Stimulated activated CD4-positive, alpha-beta T cell treated with anti-CD3 and anti-CD28 coated beads, Interleukin-15, amount 100 ng/mL, for 48 hours (primary cell): ENCODE measurements at places on chromosomes 3 and 15.

- no peak for DNase-seq
Measured at GRCh38 chr15:69789648-69790393, 307.9 kb downstream of the TLE3 start.

GRCh38 chr3:104526901-104527401 is 839.8 kb upstream of the ALCAM start:
- no peak for DNase-seq

DNA sequence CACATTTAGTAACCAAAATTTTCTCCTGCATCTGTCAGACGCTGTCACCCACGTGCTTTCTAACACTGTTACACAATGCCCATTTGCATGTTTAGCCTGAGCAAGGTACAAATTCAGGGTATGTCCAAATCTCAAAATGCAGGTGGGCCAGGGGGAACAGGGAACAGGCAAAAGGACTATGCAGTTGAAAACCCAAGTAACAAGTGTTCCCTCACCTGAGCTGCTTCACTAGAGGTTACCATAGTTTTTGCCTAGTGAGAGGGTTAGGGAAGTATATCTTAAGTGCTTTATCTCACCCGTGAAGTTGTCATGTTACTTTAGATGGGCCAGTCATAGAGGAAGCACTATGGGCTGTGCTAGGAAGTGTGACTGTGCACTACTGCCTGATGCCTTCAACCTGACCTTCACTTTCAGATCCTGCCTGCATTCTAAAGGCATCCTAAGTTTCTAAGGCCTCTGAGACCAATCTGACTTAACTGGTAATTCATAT is 6.0 kb upstream of the TMEM87A start:
- DNase-seq, result no peak

DNA sequence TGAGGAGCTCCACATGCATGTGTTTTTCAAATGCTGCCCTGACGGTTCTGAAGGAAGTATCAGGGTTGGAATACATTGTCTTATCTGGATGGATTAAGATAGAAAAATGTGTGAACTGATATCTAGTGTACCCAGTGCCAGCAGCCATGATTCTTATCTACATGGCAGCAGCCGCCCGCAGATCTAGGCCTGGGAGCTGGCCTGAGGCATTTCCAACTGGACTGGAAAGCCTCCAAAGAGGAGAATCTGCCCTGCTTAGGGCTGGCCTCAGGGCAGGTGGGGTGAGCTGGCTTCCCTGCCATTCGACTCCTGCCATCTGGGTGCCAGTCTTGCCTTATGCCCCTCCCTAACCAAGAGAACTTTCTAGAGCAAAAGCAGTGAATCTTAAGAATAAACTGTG is 125.8 kb downstream of the SSR3 start:
- DNase-seq, result no peak

GRCh38 chr15:48472756-48473155 is 141.5 kb downstream of the DUT start:
- no peak for DNase-seq

- no peak for DNase-seq
Measured at GRCh38 chr3:54443561-54444161, 321.3 kb downstream of the CACNA2D3 start.

DNA sequence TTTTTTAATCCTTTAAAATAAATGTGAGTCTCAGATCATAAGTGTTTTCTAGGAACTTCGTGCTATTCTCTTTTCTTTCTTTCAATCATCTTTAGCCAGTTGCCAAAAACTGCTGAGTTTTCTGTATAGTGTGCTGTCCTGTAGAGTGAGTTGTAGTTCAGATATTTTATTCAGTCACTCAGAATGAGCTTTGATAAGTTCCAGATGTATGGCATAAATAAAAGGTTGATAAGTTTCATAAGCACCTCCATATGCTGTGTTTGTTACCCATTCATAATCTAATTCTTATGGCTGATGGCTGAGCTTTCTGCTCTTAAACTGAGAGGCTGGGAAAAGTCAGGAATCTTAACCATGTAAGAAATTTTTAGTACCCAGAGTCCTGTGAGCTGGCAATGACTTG is 59.3 kb upstream of the COL6A6 start:
- DNase-seq, result no peak

DNA sequence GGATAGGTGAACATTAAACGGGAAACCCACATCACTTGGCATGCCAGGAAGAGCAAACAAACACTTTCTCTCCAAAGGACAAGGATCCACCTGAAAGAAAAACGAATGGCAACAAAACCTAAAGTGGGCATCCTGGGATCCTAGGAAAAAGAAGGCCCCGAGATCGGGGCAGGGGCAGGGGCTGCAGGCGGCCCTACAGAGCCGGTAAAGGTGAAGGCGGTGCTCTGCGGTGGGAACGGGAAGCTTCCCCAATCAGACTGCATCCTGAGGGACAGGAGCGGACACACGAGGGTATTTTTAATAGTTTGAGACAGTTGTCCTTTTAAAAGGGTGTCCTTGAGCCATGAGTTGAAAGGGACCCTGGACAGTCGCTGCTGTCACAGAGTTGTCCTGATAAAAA is 24.9 kb upstream of the GABRA5 start:
- DNase-seq, result no peak

GRCh38 chr3:19432669-19433068 is 284.4 kb downstream of the KCNH8 start:
- DNase-seq, result no peak

DNA sequence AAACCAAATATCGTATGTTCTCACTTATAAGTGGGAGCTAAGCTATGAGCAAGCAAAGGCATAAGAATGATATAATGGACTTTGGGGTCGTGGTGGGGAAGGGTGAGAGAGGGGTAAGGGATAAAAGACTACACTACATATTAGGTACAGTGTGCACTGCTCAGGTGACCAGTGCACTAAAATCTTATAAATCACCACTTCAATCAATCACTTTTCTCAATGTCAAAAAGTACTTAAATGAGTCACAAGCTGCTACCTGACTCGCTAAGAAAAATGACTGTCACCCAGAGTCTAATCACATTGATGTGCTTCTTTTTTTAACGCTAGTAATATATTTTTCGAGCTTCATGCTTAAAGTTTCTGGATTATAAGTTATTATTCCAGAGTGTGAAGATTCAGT is 95.5 kb downstream of the CBLB start:
- no peak for DNase-seq

DNA sequence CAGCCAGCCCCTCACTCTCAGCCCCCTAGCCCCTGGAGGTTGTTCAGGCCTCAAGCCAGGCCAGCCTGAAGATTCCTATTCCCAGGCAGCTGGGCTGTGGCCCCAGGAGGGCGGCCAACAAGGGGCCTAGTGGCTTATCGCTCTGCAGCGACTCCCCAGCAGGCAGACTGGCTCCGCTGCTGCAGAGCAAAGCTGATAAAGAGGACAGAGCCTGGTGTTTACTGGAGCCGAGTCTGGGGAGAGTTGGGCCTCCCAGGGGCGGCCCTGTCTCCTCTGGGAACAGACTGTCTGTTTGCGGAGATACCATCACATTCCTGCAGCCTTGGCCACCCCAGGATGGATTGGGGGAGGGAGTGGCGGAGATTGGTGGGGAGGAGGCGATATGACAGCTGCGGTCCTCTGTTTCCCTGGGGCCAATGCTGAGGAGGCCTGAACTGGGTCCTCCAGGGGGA is 22.4 kb upstream of the SMAD6 start:
- no peak for DNase-seq

- no peak for DNase-seq
Measured at GRCh38 chr15:70064441-70064840, 33.3 kb downstream of the TLE3 start.

GRCh38 chr3:154615471-154615870 is 185.5 kb upstream of the GPR149 start:
- no peak for DNase-seq

- DNase-seq, result no peak
Measured at GRCh38 chr3:23263796-23264195, 60.7 kb downstream of the UBE2E2 start.

- no peak for DNase-seq
Measured at GRCh38 chr3:143795874-143796273, 52.4 kb downstream of the SLC9A9 start.

DNA sequence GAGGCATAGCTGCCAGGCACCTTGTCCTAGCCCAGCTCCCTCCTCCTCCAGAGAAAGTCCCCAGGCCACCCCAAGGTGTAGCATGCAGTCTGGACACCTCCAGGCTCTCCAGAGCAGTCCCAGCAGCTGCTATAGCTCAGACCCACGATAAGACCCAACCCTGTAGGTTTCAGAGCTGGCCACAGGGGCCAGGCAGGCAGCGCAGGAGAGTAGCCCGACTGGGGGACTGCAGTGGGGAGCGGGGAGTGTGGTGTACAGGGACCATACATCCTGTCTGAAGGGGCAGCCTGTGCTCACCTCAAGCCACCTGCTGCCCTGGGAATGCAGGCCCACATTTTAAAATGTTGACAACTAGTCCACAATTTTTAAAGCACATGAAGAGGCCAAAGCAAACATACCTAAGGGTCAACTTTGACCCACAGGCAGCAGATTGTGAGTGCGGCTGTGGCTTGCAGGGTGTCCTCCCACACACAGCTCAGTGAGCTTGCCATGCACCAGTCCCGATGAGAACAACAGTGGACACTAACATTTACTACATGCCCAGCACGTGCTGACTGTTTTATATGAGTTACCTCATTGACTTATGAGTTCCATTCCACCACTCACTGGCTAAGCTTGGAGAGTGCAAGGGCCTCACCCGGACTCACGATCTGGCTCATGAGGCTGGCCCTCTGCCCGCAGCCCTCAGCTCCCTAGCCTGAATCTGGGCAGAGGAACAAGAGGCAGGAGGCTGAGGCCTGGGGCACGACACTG is 81.4 kb downstream of the DNAJB8 start:
- DNase-seq, result no peak

GRCh38 chr15:29138260-29138659 is 131.4 kb downstream of the NSMCE3 start:
- DNase-seq, result no peak

DNA sequence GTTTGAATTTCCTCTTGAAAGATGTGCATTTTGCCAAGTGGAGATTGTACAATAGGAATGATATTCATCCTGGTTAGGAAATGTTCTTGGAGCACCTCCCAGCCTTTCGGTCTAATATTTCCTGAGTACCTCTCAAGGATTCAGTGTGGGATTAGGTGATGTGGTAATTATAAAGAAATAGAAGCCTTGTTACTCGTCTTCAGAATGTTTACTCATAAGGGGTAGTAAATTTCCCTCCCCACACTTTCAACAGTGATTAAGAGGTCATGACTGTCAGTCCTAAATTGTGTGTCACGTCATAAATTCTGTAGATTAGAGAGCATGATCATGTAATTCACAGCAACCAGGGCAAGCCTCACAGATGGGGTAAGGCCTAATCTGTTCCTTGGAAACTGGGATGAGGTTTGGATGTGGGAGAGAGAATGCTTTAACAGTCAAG is 633.1 kb upstream of the TBL1XR1 start:
- DNase-seq, result no peak

GRCh38 chr15:57502116-57502515 is 89.6 kb upstream of the MYZAP start:
- no peak for DNase-seq

DNA sequence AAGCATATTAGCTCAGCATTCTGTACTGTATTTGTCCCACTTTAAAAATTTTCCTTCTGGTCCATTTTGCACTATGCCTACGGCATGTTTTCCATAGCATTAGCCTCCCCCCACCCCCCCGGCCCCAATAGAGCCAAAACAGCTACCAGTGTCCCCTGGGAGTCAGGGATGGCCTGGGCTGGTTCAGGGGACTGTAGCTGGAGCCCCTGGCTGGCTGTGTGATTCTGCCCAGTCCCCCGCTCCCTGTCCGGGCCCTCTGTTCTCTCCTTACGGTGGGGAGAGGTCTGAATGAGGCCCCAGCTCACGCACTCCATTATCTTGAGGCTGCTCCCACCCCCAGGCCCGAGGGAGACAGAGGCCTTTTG is 70.1 kb downstream of the KLF15 start:
- no peak for DNase-seq

GRCh38 chr3:131081224-131081623 is 54.5 kb downstream of the NEK11 start:
- DNase-seq, result no peak

GRCh38 chr3:73098873-73099272 is 37.4 kb downstream of the EBLN2 start:
- no peak for DNase-seq

GRCh38 chr15:91051248-91051647 is 28.9 kb upstream of the VPS33B start:
- DNase-seq, result no peak
